ENCODE measurements at places on chromosomes 7 and 10.

GRCh38 chr10:45006276-45007030, 5.7 kb downstream of the ZNF22 start:
- DNase-seq, result no peak

DNA sequence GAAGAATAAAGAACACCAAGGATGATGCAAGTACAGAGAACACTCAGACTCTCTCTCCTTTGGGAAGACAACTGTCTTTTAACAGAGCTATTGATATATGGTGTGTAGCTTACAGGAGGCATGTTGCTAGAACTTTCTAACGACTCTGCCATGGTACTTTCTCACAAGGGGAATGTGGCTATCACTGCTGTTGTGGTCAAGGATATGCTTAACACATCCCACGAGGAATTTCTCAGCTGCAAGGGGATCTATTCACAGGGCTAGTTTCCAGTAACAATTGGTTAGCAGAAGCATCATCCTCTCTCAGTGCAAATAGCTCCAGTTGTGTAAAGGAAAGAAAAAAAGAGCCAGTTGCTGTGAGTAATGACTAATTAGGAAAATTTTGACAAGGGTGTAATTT, 826.0 kb downstream of the SORCS1 start:
- DNase-seq, result no peak

- DNase-seq, result no peak
Observed at GRCh38 chr10:23568996-23569395, 130.1 kb downstream of the OTUD1 start.

DNA sequence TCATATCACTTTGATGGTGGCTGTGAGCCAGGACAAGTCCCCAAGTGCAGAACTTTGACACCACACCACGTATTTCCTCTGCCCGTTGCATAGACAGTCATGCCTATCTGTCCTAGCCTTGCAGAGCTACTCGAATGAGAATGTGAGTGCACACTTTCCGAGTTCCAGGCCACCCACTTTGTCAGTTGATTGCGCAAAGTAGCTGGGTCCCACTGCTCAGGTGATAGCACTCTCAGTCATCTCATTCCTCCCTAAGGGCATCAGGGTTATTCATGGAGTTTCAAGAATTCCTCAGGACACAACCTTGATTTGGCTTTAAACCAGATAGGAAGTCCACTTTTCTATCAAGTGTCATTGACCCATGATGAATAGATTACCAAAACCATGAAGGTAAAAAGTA, 19.3 kb downstream of the LSM5 start:
- DNase-seq, result no peak

DNA sequence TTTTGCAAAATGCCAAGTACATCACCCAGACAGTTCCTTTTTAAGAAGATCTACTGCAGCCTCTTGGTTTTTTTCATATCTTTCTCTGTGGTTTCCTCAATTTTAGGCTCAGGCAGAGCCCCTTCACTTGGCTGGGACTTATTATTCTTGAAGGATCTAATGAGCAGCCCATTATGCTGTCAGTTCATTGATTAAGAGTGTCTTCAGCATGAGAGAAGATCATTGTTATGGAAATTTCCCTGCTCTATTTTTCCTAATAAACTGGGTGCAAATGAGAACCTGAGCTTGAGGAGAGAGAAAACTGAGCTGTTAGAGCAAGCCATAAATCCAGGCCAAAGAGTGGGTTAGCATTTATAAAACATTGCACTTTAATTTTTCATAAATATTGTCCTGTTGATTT, 146.5 kb downstream of the SEC23IP start:
- DNase-seq, result no peak

DNA sequence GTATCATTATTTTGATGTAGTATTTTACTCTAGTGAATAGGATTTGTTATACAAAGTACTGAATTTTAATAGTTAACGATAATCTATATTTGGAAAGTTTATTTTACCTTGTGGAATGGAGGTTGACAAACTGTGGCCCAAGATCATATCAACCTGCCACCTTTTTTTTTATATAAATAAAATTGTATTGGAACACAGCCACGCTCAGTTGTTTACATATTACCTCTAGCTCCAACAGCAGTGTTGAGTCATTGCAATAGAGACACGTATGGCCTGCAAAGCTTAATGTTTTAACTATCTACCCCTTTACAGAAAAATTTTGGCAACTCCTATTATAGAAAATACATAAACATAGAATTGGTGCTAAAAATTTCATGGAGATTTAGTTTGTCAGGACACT, 239.3 kb downstream of the THSD7A start:
- DNase-seq, result no peak

DNA sequence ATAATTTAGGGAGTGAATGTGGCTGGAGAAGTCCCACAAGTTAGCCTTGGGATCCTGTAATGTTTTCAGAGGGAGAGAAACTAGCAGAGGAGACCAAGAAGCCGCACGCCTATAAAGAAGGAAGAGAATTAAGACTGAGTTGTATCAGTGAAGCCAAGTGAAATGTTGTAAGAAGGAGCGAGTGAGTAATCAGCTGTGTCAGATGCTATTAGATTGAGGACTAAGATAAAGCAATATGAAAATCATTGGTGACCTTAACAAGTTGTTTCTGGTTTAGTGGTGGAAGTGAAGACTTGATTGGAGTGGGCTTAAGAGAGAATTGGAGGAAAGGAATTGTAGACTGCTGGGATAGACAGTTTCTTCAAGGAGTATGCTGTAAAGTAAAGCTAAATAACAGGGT, 8.8 kb downstream of the CCSER2 start:
- no peak for DNase-seq

GRCh38 chr10:92699193-92699517, 9.4 kb downstream of the HHEX start:
- DNase-seq, result peak; percentile 33

DNA sequence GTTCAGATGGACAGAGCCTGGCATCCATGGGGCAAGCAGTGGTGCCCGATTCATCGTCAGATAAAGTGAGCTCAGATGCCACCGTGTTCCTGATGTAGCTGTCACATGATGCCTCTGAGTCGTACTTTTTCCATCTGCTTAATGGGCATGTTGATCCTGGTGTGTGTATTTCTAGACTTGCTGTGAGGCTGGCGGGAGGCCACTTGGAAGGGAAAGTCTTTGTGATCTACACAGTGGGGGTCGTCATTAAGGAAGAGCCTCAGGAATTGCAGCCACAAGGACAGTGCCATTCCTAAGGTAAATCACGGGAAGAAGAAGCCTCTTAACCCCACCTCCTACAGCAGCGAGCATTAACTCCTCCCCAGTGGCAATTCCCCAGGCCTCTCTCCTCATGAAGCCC, 63.0 kb downstream of the RGS10 start:
- DNase-seq, result peak; percentile 59

DNA sequence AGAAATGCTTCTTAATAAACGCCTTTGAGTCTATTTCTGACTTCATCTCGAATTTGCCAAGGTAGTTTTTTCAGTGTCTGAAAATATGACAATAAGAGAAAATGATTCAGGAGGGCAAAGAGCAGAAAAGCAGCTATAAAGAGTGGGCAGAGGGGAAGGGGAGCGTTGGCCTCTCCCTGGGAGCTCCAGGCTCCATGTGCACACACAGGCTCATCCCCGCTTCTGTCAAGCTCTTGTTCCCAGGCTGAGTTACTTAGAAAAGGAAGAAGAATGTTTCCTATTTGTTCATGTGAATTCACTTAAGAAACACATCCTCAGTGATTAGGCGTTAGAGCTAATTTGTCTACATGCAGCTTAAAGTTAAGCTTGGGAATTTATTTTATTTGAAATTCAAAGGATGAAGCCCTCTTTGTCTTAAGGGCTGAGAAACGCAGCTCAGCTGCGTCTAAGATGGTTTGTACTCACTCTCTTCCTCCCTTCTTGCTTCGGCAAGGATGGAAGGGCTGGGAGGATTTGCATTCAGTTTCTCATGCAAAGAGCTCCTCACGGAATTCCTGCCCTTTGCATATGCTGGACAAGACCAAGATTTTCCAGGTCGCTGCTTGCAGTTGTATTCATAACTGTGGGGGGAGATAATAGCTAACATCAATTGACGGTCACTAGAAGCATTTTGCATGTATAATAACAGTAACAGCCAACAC, 29.0 kb upstream of the ATXN7L1 start:
- DNase-seq, result no peak

- DNase-seq, result no peak
Observed at GRCh38 chr7:45494885-45495284, 79.3 kb upstream of the ADCY1 start.

DNA sequence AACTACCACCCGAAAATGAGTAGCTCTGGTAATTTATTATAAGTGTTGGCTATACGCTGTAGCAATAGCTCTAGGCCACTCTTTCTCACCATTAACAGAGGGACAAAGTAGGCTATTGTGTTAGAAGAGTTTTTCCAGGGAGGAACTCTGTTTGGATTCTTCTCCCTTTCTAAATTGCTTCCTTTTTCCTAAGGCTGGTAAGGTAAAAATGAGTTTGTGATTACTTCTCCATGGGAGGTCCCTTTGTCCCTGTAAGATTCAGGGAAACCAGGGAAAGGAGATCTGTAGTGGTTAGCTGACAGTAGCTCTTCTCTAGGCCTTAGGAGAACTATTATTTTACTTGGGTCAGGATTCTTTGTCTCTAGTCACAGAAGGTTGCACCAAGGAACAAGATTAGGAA, 23.2 kb upstream of the SEMA3E start:
- DNase-seq, result peak; percentile 18

- no peak for DNase-seq
Observed at GRCh38 chr10:105068497-105068896, 427.4 kb downstream of the SORCS3 start.

DNA sequence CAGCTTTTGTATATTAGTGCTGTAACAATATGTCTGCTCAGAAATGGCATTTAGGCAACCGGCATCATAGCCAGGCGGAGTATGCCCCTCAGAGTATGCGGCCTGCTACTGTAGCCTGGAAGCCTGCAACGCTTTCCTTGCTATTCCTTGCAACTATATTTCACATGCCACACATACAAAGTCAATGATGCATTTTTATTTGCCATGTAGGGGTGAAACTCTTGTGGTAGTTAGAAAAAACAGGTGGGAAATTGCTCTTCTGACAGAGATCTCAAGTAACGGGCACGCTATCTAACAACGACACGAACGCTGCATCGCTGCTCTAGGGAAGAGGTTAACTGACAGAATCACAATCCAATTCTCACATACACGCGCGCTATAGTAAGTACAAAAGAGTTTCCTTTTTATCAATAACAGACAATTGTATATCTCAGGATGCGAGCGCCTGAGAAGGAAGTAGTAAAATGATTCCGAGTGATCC, 5.9 kb downstream of the EBF3 start:
- DNase-seq, result no peak

GRCh38 chr7:81029511-81029910, 110.7 kb upstream of the SEMA3C start:
- DNase-seq, result no peak

DNA sequence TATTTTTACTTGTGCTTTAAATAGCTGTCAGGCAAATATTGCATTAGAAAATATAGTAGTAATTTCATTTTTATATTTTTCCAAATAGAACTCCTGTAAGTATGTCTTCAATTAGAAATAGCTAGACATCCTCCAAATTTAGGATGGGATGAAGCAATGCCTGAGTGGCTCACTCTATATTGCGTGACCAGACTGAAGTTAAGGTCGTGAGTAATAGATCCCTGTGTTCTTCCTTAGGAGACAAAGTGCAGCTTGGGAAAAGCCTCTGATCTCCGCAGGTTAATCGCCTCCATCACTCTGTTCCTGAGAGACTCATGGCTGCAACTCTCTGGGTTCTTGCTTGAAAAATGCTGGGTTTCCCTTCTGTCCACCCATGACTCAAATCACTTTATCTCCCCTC, 484.8 kb upstream of the ANKRD30A start:
- DNase-seq, result no peak

GRCh38 chr10:28716748-28717147, 39.4 kb downstream of the BAMBI start:
- DNase-seq, result no peak

DNA sequence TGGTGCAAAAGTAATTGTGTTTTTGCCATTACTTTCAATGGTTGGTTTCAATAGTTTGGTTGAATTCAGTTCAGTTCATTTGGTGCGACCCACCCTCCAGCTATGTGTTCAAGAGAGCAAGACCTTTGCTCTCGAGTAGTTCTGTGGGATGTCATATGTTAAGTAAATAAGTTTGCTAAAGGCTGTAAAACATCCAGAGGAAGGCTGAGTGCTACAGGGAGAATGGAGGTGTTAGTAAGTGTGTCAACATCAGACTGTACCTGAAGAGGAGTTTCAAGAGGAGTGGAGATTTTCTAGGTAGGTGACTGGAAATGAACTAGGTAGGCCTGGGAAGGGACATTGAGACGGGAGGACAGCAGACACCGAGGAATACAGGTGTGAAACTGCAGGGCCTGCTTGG, 147.7 kb downstream of the SH2D4B start:
- DNase-seq, result no peak

DNA sequence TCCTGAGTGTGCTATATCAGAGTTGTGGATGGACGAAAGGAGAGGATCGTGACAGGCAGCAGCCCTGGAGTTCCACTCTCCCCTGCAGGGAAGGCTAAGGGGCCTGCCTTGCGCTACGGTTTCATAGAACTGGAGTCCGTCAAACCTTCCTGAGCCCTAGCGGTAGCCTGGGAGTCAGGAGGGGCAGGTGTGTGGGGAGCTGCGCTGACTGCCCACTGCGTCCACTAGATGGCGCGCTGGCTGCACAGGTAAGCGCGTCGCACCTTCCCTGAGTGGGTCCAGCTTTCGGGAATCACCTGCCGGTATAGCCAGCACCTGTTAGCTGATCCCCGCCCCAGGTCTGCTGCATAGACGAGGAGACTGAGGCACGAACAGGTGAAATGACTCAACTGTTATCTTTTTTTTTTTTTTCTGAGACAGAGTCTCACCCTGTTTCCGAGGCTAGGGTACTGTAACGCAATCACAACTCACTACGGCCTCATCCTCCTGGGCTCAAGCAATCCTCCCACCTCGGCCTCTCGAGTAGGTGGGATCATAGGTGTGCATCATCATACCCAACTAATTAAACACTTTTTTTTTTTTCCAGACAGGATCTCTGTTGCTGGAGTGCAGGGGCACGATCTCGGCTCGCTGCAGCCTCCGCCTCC, 20.2 kb upstream of the BAIAP2L1 start:
- DNase-seq, result peak; percentile 97

- peak; percentile 44 for DNase-seq
Observed at GRCh38 chr10:78844960-78845607, 223.7 kb upstream of the ZMIZ1 start.

- no peak for DNase-seq
Observed at GRCh38 chr7:129800901-129801300, 151.9 kb downstream of the UBE2H start.

Data from iPS-NIHi11 (cell line).